ENCODE measurements at places on chromosomes 6 and 20.

- no peak for DNase-seq
Measured at GRCh38 chr6:37928217-37928616, 108.7 kb downstream of the ZFAND3 start.

DNA sequence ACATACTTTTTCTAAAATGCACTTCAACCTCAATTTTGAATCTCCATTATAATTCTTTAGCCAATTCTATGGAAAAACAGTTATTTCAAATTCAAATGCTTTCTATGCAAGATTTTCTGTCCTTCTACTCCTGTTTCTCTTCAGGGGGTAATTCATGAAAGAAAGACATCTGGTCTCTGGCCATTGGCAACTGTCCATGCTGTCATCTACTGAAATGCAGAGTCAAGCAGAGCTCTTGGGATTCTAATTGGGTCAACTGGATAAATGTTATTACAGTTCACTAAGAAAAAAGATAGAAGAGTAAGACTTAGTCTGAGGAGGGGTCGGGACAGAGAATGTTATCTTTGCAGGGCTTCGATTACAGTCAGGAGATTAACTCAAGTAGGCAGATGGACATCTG, 22.0 kb upstream of the BMP5 start:
- no peak for DNase-seq

GRCh38 chr6:19299129-19299528, 538.0 kb upstream of the ID4 start:
- DNase-seq = no peak

DNA sequence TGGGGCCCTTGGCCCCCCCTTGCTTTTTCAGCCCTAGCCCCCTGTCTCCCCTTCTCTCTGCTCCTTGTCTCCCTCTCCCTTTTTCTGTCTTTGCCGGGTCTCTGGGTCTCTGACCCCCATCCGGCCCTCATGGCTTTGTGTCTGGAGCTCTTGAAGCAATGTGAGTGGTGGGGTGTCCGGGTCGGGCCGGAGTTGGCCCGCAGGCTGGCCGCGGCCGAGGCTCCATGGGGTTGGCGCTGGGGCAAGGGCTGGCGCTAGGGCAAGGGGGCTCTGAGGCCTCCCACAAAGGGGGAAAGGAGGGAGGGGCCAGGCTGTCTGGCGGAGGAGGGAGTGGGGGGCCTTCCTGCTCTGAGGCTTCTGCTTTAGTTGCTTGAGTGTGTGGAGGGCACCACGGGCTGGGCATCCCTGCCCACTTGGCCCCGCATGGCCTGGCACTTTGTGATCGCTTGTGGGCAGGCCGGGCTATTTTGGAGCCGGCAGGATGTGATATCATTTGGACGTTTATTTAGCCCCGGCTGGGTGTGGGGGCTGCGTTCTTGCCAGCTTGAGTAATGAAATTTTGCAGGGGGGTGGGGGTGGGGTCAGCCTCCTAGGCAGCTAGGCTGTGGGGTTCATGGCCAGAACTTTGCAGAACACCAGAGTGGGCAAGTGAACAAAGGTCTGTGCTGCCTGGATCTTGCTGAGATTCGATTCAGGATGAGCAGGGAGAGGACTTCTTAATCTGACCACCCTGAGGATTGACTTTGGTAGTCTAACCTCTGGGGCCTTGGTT, 78.7 kb upstream of the MYL9 start:
- DNase-seq = no peak

DNA sequence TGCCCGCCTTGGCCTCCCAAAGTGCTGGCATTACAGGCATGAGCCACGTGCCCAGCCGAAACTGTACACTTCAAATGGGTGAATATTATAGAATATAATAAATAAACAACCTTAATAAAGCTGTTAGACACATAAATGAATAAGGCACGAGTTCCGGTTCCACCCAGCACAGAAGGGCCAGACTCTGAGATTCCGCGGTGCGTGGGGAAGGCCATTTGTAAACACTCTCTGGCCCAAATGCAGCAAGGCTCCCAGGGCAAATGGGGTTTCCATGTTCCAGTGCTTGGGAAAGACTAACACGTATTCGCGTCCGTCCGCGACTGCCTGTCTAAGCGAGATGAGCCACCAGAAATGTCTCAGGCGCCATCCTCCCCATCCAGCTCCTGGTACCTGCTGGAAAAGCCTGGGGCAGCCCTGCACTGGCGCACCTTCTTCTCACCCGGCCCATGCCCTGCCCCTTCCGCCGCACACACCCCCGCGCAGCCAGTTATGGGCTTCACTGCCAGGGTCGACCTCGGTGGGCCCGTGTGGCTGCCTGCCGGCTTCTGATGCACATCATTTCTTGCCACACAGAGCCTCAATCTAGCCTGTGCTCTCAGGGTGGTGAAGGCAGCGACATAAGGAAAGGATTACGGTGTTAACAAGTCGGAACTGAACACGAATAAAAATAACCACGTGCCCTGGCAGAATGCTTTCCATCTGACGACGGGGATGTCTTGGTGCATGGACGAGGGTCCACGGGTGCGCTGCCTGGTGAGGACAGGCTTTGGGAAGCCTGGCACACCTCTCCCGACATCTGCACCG, 5.5 kb upstream of the LSM14B start:
- no peak for DNase-seq

DNA sequence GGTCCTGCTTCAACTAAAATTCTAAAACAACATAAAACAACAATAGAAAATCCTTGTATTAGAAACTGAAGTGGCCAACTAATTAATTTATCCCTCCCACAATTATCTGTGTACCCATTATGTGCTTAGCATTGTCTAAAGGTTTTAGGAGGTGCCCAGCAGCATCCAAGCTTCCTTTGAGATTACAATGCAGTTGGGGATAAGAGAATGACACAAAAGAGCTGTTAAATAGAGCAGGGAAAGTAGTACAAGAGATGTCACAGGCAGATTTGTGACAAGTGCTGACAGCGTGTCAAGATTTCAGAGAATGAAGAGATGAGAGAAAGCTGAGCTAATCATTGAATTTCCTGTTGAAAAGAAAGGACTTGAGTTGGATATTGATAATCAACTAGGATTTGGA, 204.8 kb downstream of the OTOR start:
- DNase-seq = no peak

DNA sequence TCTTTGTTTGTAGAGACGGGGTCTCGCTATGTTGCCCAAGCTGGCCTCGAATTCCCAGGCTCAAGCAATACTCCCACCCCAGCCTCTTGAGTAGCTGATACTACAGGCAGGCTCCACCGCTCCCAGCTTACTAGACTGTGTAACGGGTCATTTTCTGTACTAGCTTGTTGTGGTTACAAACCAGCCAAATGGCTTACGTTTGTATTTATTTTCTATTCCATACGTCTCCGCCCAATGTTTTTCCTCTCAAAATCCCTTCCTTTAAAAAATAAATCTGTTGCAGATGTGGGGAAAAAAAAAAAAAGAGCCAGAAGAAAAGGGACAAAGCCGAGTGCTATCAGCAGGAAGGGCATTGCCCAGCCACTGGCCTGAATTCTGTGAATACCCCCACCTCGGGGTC, 41.6 kb downstream of the PRND start:
- no peak for DNase-seq

DNA sequence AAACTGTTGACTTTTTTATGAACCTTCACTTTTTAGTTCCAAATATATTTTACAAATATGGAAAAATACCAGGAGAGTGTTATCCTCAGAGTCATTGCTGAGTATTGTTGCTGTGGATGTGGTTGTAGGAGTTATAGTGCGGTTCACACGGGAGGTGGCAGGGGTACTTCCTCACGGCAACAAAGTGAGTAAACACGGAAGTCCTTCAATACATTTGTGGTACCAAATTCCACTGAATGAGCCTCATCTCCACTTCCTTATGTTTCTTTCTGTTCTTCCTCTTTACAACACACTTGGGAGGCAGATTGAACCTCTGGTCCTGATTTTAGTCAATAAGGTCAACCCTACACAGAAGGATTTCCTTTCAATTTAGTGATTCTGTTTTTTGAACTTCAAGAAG, 371.8 kb downstream of the BTBD3 start:
- DNase-seq = no peak

DNA sequence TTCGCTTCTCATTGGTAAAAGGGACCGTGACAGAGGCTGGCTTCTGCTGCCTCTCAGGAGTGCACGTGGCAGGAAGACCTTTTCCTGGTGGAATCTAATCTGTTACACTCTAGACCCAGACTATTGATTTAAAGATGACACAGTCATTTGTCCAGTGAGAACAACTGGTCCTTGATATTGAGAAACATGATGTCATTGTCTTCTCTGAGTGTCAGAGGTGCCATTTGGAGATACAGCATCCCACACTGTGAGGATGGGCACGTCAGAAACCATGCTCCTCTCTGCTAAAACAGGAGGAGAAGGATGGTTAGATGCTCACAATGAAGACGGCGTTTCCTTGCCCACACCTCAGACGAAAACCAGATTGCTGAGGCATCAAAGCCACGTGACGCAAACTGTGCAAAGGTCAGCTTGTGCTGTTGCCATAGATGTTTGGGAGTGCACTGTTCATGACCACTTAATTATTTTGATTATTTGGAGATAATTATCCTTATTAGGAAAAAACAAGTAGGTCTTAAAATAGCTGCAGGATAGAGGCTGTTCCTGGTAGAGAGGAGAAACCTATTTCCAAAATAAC, 169.0 kb downstream of the SMOC2 start:
- DNase-seq = no peak

GRCh38 chr20:19765913-19766312, 7.9 kb downstream of the RIN2 start:
- DNase-seq = no peak

GRCh38 chr6:74070091-74070490, 374.1 kb downstream of the CD109 start:
- no peak for DNase-seq

GRCh38 chr20:45983279-45983743, 11.3 kb upstream of the ZNF335 start:
- DNase-seq = no peak

DNA sequence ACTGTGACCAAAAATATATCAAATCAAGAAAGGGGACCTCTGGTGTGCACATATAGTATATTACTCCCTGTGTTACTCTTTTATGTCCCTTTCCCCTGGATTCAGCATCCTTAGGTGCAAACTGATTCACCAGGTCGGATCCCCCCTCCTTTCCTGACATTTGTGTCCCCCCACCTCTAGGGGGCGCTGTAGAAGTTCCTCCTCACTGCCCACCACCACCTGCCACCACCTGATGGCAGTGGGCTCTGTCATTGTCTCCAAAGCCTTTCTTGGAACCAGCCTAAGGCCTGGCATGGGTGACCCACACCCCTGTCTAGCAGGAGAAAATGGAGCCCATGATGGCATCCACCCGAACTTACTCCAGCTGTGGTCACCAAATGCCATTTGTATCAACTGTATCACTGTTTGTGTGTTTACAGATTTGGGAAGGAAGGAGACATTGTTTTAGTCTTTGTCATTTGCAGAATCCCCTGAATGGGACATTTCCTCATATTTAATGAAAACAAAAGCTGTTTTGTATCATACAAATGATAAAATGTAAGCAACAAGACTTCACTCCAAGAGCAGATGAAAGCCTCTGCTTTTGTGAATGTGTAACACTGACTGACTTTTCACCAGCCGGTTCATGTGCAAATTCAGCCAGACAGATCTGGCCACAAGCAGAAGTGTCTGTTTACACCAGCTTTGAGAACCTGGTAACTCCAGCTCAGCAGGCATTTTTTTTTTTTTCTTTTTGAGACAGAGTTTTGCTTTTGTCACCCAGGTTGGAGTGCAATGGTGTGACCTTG, 66.2 kb downstream of the ARMC2 start:
- DNase-seq = peak; percentile 61

- DNase-seq = no peak
Measured at GRCh38 chr6:129510950-129511349, 199.0 kb downstream of the ARHGAP18 start.

- DNase-seq = no peak
Measured at GRCh38 chr6:144106206-144106605, 10.8 kb upstream of the SF3B5 start.

GRCh38 chr6:37432590-37432915, 468 bp upstream of the CMTR1 start:
- DNase-seq = no peak

GRCh38 chr6:14964556-14965270, 281.2 kb upstream of the JARID2 start:
- no peak for DNase-seq

Measured in hematopoietic multipotent progenitor cell treated with erythropoietin and hydrocortisone succinate and interleukin-3 and kit ligand, for 15 days (in vitro differentiated cells).